ENCODE measurements at places on chromosomes 2 and 18.
A peak's percentile ranks its signal among the peaks of the same experiment; 100 is the strongest.

DNA sequence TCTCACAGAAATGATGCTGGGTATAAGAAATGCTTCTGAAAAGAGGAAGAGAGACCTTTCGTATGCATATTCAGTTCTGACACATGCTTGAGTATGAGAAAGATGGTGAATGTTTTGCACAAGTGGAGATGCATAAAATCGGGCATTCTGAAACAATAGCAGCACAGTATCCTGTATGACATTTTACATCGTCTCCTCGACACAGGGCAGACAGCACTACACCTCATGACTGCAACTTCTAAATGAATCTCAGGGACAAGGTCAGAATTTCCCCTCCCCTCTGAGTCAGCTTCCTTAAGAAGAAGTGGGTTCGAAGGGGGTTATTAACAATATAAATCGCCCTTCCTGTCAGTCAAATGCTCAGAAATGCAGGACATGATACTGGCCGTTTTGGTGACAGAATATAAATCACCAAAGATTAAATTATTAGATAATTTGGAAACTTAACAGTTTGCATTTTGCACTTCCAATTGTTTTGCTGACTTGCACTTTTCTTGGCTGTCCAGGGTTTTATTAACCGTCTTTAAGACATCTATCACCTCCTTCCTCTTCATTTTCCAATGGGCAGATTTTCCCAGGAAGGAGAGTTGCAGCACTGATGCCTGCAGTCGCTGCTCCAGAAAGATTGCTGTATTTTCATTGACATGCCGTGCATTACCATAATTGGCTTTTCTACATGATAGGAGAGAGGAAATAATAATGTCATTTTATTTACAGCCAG lies 57.2 kb downstream of the TSHZ1 start:
- DNase-seq, result no peak

DNA sequence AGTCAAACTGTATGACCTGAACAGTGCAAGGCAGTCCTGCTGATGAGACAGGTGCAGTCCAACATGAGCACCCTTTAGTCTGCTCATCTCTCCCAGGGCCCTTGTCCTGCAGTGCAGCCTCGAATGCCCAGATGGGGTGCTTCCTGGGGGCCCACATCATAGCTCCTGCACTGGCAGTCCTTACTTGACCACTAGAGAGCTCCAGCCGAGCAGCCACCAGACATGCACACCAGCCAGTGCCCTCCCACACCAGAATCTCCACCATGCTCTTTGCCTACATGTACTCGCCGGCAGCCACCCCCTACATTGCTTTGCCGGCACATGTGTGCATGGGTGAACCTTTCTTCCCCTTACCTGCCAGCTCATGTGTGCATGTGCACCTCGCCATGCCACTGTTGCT lies 188.8 kb upstream of the GULP1 start:
- no peak for DNase-seq

DNA sequence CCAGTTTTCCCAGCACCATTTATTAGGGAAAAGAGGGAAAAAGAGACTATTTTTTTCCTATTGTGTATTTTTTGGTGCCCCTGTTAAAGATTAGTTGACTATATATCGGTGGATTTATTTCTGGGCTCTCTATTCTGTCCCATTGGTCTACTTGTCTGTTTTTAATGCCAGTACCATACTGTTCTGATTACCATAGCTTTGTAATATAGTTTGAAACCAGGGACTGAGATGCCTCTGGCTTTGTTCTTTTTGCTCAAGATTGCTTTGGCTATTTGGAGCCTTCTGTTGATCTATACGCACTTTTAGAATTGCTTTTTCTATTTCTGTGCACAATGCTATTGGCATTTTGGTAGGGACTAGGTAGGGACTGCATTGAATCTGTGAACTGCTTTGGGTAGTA lies 151.7 kb downstream of the ADCYAP1 start:
- DNase-seq, result no peak

GRCh38 chr2:120301284-120301683 lies 44.7 kb upstream of the INHBB start:
- no peak for DNase-seq

DNA sequence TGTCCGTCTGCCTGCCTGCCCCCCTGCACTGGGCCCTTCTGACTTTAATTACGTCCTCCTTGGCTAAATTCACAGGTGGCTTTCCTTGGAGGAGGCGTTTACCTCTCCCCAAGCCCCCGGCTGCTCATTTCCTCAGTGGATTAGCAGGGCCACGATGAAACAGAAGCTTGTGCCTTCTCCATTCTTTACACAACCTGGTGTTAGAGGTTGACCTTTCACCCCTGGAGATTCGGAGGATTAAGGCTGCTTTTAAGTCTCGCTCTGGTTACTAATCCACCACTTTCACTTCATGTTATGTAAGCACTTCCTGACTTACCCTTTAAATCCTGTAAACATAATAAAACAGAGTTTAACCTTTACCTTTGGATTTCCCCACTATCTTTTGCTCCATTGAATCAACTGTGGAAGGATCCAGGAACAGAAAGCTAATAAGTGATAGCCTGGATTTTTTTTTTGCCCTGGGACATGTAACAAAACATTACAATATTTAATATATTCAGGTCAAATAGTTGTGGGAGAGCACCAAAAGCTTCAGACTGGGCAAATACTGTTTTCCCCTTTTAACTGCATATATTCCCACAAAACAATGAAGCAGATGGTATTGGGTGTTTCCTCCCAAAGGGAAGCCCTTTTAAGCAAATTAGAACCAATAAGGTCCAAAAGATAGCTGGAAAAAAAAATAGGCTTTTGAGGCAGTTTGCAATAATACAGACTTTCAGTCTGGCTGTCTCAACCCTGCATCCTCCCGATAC lies 370.2 kb downstream of the EN1 start:
- no peak for DNase-seq

DNA sequence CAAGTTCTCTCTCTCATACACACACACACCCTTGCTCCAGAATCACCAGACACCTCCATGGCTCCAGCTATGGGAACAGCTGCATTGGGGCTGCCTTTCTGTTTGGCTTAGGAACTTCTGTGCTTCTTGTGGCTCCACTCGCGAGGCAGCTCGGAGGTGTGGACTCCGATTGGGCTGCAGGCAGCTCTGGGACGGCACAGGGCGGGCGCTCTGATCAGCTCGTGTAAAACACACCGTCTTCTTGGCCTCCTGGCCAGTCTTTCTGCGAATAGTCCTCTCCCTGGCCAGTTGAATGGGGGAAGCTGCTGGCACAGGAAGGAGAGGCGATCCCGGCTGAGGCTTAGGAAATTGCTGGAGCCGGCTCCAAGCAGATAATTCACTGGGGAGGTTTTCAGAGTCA lies 22.4 kb downstream of the FOSL2 start:
- DNase-seq, result peak; percentile 31

GRCh38 chr18:2882201-2882600 lies 35.4 kb downstream of the EMILIN2 start:
- no peak for DNase-seq

- DNase-seq, result no peak
These were observed 7.5 kb downstream of the RIOK3 start for GRCh38 chr18:23460285-23461273.

DNA sequence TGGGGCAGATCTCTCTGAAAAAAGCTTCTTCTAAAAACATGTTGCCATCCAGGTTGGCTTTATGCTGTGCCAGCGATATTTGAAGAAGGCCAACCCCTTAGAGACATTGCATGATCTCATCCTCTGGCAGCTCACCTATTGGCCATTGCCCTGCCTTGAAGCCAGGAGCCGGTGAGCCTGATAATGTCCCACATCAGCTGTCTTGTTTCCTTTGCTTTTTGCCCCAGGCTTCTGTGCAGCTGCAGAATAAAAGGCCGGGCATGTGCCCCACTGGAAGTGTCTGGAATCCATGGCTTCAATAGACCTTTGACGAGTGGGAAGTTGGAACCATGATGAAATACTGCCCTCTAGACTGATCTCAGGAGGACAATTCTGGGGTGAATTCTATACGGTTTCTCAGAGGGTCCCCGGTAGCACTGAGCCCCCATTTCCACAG lies 523.5 kb upstream of the ZEB2 start:
- no peak for DNase-seq

GRCh38 chr2:66582104-66582986 lies 147.4 kb downstream of the MEIS1 start:
- no peak for DNase-seq

DNA sequence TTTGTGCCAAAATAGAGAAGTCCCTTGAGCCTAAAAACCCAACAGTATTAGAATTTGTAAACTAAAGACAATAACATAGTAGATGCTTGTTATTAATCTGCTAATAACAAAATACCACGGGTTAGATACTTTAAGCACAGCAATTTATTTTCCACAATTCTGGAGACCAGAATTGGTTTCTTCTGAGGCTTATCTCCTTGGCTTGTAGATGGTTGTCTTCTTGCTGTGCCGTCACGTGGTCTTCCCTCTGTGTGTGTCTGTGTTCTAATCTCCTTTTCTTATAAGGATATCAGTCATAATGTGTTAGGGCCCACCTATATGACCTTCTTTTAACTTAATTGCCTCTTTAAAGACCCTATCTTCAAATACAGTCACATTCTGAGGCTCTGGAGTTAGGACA lies 260.1 kb downstream of the CYRIA start:
- no peak for DNase-seq

- no peak for DNase-seq
These were observed 1.2 kb upstream of the C2orf72 start for GRCh38 chr2:231036131-231036530.

GRCh38 chr2:46461011-46461674 lies 18.2 kb upstream of the TMEM247 start:
- peak; percentile 58 for DNase-seq

DNA sequence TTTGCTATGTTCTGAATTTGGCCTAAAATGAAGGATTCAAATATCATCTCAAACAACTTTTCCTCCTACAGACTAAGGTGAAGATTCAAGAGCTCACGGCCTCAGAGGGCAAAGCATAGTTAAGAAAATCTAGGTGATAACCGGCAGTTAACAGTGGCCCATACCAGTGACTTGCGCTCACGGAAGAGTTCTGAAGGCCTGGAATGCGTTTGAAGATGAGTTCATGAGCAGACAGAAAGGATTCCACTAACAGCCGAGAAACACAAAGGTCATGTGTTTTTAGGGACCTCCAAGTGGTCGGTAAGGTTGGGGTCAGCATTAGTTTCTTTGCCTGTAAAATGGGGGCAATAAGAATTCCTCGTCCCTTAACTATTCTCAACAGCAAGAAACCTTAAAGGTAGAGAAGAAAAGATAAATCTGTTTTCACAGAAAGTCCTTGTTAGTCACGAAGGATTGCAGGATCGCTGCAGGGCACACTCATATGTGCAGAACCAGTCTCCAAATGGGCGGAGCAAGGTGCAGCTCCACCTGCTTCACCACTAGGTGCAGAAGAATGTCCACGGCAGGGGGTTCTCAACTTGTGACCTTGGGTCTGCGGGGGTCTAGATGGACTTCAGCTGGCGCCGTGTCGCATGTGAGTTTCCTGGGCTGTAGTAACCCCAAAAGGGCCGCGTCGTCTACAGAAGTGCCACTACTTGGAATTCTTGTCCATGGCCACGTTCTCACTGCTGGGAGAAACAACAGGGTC lies 708 bp upstream of the RPIA start:
- no peak for DNase-seq

DNA sequence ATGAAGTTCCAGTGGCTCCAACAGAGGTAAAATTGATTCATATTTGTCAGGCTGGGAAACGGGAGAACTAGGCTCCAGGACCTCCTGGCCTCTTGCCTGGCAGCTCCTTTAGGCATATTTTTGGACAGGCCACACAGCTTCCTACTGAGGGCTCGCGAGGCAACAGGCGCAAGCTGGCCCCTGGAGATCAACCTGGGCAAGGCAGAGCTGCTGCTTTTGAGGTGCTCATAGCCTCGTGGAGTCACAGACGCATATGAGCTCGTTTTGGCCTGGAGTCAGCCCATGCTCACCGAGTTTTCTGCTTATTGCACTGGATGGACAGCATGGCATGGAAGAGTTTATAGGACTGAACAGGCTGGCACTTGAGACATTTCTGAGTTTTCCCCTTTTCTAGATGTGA lies 97.7 kb downstream of the CAPN13 start:
- no peak for DNase-seq

DNA sequence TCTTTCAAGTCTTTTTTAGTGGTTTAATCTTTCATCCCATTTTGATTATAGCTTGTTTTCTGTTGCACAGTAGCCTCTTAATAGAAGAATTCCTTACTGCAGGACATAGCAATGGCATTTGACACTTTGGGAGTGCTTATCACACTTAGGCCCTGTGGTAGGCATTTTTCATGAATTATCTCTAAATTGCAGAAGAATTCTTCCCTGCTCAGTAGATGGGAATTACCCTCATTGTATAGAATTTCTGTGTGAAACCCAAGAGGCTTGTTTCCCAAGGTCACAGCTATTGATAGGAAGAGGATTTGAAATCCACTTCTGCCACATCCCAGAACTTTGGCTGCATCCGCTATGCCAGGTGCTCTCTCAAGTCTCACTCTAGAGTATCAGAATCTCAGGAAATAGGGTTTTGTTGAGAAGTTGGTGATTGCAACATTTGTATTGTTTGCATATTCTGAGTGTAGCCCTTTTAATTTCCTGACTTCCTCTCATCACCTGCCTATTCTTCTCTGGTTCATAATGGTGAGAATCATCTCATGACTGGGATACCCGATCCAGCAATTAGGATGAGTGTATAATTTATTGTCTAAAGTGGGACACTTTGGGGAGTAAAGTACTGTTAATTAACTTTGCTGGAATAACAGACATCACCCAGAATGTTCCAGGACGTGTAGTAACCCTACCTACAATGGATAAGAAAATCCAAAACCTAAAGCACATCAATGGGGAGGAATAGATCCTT lies 255.2 kb upstream of the RASGRP3 start:
- no peak for DNase-seq

DNA sequence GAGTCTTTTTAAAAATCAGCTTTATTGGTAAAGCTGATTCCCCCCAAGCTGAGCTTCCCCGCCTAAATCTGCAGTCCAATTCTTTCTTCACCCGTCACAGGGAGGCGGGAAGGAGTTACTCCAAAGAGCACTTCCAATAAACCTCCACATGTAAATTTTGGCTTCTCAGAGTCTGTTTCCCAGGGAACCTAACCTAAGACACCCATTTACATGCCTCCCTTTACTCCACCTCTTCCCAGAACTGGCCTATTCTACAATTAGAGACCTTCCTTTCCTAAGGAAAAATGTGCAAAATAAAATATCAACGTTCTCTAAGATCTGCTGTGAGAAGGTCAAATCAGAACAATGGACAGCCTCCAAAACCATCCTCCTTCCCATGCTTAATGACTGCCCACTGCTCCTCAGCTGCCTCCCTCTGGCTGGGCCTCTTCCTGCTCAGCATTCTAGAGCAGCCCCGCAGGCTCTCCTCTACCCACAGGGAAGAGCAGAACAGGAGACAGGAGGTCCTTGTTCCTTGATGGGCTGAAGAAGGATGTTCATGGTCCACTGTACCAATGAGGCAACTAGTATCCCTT lies 63.6 kb downstream of the ONECUT2 start:
- no peak for DNase-seq

GRCh38 chr2:152042636-152043615 lies 55.9 kb downstream of the CACNB4 start:
- DNase-seq, result no peak

DNA sequence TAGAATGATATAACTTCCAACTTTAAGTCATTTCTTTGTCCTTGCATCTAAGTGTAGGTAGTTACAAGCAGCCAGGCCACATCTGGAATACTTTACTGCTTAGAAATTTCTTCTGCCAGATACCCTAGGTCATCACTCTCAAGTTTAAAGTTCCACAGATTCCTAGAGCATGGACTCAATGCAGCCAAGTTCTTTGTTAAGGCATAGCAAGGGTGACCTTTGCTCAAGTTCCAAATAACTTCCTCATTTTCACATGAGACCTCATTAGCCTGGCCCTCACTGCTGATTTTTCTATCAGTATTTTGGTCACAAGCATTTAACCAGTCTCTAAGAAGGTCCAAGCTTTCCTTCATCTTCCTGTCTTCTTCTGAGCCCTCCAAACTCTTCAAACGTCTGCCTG lies 7.8 kb upstream of the UGT1A9 start:
- no peak for DNase-seq

- DNase-seq, result no peak
These were observed 29.2 kb downstream of the WIPF1 start for GRCh38 chr2:174568425-174568824.
